ENCODE measurements at places on chromosomes 4 and X. TPM values are rescaled to one million over a fixed set of nuclear protein-coding genes. Genes with fewer than 3 reads are reported as not detected.

GRCh38 chr4:38581426-38582106 is 82.4 kb upstream of the KLF3 start:
- DNase-seq = no peak

DNA sequence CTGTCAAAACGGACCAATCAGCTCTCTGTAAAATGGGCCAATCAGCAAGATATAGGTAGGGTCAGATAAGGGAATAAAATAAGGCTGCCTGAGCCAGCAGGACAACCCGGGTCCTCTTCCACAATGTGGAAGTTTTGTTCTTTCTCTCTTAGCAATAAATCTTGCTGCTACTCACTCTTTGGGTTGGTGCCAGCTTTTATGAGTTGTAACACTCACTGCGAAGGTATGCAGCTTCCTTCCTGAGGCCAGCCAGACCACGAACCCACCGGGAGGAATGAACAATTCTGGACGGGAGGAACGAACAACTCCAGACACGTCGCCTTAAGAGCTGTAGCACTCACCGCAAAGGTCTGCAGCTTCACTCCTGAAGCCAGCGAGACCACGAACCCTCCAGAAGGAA is 287.8 kb downstream of the RAPGEF2 start:
- no peak for DNase-seq

DNA sequence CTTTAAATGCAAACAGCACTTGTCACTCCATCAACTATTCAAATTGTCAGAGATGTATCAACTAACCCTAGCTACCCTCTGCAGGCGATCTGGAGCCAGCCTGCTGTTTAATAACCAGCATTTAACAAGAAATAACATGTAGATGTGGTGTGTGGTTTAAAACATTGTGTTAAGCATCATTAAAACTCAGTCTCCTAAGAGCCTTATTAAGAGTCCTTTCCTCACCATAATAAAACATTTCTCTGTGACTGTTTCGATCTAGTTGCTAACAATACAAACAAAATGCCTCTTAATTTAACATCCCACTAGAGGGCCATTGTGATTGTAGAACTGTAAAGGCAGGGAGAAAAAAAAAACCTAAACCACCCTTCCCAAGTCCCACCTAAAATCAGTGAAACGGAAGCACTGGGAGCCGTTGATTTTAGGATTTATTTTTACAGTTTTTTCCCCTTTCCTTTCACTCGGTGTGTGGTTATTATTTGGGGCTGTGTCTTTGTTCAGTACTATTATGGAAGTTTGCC is 708.6 kb downstream of the C4orf33 start:
- DNase-seq = no peak

GRCh38 chr4:128604840-128605239 is 204.7 kb upstream of the JADE1 start:
- DNase-seq = no peak

DNA sequence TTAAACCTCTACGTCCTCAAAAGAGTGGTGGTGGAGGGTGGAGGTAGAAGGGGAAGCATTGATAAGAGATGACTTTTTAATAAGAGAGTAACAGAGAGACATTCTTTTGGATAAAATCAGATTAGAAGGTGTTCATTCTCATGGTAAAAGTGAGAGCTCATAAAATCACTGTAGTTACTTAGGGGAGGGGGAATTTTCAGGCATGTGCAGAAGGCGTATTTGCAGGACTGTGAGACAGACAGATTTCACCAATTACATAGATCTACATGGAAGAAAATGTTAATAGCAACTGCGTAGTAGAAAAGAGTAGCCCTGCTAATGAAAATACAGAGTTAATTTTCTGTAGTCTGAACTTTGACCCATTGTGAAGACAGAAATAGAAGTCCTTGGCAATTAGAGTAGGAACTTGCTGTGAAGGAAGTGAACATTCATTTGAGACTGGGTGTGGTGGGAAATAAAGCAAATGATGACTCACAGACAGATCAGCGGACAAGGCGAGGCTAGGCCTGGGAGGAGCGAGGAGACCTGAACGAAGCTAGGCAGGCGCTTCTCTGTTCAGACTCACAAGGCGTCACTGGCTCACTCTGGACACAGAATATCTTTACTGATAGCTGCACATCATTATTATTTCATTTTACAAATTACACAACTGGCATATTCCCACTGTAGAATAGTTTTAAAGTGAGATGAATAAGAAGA is 57.2 kb upstream of the FAM9C start:
- peak; percentile 66 for DNase-seq

- DNase-seq = no peak
Measured at GRCh38 chr4:100828364-100828763, 310.5 kb upstream of the EMCN start.

- peak; percentile 13 for DNase-seq
Measured at GRCh38 chr4:101599620-101600019, 190.9 kb upstream of the BANK1 start.

DNA sequence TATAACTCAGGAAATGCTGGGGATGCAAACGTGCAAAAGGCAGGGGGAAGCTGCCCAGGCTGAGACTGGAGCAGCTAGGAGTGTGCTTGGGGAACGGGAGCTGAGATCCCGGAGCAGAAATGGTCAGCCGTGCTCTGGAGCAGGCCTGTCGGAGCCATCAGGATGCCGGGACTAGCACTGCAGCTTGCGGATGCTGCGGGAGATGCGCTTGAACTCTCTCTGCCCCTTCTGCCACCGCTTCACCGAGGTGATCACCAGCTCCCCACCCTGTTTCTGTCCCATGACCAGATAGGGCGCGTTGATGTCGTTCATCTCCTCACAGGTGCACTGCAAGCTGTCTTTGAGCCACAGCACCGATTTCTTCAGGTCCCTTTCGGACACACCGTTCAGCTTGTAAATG is 7.6 kb downstream of the SFRP2 start:
- no peak for DNase-seq

Gene ZNF718
- total RNA-seq = 9.7 TPM

Gene ELOVL6
- total RNA-seq = 10.2 TPM

Gene LDOC1
- 5.3 TPM for total RNA-seq

Gene ARHGAP6
- total RNA-seq = not detected
